PC-9 (cell line): ENCODE measurements at places on chromosomes 11 and 22. TPM values are rescaled to one million over a fixed set of nuclear protein-coding genes. Genes with fewer than 3 reads are reported as not detected.

GRCh38 chr11:56659755-56660154 lies 3.7 kb upstream of the OR5AR1 start:
- DNase-seq, result no peak

GRCh38 chr22:32820131-32821119 lies 18.9 kb downstream of the TIMP3 start:
- no peak for DNase-seq

DNA sequence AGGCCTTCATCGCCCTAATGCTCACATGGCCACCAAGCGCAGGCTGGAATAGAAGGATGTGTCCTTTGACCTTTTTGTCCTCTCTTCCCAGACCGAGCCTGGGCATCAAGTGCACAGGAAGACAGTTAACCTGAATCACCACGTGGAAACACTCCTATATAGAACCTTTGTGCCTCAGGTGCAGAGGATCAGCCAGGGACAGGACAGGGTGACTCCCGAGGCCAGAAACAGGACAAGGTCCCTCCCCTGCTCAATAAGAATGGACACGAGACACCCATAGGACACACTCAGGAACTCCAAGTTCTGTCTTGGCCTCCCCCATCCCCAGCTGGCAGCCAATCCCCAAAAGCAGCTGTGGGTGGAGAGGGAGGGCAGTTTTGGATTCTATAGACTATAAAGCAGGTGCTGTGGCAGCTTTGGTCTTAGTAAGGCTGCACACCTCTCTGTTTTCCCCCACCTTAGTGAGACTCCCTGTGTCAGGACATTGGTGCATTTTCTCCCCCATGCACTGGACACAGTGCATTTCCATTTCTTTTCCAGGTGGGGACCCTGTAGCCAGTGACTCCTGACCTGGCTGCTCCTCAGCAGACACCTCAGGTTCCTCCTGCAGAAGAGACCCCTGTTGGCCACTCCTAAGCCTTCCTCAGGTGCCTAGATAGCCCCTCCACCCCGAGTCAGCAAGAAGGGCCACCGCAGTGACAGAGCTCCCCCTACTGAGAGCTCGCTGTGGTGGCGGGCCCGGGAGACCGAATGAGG lies 43.6 kb upstream of the POU2AF1 start:
- peak; percentile 63 for DNase-seq

GRCh38 chr22:44870021-44870420 lies 117.6 kb downstream of the ARHGAP8 start:
- peak; percentile 66 for DNase-seq

DNA sequence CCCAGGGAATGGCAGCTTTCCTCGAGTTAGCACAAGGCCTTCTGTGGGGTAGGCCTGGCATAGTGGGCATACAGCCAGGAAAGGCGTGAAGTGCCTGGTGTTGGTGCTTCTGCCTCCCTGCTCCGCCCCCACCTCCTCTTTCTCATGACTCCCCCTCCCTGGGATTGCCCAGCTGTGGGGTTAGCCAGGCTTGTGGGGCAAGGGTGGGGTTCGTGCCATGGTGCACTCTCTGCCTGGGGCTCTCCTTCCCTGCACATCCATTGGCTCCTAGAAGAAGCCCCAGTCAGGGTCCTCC lies 236.8 kb upstream of the NCAM1 start:
- no peak for DNase-seq

GRCh38 chr22:43744700-43745410 lies 67.2 kb downstream of the EFCAB6 start:
- DNase-seq, result no peak

DNA sequence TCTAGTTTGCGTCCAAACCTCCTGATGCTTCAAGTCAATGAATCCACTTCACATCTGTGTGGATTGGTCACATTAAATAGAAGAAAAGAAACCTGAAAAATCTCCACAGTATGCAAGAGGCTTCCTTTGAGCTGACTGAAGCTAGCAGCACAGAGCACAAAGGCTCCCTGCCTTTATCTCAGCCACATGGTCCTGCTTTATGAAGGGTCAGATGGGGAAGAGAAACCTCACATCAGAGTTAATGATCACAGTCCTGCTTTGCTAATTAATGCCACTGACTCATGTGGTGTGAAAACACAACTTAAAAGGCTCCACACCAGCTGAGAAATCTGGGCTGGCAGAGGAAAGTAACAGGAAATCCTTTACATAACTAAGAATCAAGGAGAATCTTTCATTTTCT lies 1291.0 kb downstream of the LRRC4C start:
- no peak for DNase-seq

TMEM191B gene
- total RNA-seq, result 1.4 and 6.4 TPM in 2 replicates

DNA sequence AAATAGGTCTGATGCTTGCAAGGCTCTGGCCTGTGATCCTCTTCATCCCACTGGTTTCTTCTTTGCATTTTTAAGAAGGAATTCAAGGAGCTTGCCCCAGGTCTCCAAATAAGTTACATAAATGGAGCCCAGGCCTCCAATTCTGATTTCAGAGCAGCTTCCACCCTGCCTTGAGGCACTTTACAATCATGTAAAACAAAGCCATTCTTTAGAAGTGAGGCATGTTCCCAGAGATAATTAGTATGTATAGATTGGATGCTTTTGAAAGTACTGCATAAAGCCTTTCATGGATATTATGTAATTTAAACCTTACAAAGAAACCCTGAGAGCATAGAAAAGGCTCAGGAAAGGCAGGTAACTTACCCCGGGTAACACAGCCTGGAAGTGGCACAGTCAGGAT lies 466.5 kb downstream of the MIAT start:
- DNase-seq, result no peak

GRCh38 chr22:19789406-19789805 lies 28.8 kb downstream of the TBX1 start:
- DNase-seq, result no peak

DNA sequence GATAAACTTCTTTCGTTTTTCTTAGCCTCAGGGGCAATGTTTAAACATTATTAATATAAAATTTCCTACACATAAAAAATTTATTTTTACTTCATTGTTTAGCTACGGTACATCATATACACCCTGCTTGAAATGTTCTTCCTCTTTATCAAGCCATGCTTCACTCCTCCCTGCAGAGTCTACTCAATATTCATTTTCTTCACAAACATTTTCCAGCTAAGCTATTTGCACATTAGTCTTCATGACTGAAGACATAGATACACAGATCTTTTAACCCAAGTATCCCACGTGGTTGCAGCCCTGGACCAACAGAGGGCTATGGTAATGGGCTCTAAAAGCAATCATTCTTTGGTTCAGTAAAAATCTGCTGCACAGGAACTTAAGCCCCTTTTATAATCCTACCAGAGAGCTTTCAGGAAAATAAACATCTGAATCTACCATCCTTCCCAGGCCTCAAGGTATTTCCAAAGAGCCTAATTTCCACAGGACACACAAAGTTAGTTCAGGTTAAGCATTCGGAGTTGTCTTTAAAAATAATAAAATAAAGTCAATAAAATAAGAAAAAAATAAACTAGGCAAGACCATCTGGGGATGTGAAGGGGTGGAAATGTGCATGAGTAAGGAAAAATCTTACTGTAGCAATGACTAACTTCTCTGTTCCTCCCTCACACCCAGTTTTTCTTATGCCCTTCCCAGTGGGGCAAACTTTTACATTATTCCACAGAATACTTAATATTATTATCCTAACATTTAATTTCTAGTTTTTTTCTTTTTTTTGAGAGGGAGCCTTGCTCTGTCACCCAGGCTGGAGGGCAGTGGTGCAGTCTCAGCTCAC lies 21.6 kb upstream of the OR6X1 start:
- DNase-seq, result no peak

DNA sequence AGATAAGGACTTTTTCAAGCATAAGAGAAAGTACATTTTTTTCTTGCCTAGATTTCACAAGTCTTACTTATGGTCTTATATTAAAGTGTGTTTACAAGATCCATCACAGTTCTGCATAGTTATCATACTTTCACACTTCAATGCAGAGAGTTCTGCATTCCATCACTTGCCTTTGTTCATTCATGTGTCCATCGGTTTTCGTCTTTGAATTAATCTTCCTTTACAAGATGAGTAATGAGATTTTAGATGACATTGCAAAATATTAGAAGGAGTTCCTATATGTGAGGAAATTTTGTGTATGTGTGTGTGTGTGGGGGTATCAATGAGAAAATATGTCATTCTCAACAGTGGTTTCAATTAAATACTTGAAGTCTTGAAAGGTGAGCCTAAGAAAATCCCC lies 98.1 kb upstream of the GUCY1A2 start:
- no peak for DNase-seq

- DNase-seq, result peak; percentile 12
These were observed 5.9 kb upstream of the C11orf91 start for GRCh38 chr11:33706546-33706945.

GRCh38 chr11:60498853-60499252 lies 6.3 kb downstream of the MS4A12 start:
- DNase-seq, result no peak

DNA sequence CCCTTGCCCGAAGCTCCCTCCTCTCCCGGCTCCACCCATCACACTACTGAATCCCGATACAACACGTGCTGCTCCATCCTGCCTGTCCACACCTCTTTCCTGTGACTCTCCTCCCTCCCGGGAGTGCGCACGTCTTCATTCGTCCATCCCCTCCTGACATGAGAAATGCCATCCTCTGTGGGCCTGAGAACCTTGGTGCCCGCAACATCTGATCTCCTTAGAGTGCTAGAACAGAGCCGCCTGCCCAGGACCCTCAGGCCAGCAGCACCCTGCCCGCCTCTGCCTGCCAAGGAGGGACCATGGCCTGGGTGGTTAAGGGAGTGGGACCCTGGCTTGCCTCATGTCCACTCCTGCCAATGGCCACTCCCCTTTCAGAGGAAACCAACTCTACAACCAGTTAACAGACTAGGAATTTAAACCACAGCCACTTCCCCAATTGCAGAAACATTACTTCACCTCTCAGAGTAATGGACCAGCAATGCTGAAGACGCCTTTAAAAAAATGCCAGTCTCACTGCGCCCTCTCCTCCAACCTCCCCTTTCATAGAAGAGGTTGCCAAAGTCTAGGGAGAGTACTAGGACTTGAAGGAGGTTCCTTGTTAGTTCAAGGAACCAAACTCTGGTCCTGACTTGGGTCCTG lies 466.3 kb downstream of the OPCML start:
- DNase-seq, result no peak

DNA sequence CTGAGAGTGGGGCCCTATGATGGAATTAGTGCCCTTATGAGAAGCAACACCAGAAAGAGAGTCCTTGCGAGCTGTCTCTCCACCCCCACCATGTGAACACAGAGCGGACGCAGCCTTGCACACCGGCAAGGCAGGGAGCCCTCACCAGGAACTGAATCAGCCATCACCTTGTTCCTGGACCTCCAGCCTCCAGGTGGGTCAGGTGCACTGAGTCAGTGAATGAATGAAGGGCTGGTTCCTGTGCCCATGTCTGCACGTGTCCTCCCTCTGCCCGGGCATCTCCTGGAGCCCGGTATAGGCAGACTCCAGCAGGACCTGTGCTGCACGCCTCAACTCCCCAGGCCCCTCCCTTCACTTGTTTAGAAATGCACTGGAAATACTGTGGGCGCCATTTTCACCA lies 54.9 kb downstream of the LINC01488 start:
- no peak for DNase-seq

FTH1 gene
- total RNA-seq, result 6,804 and 8,986 TPM in 2 replicates

DNA sequence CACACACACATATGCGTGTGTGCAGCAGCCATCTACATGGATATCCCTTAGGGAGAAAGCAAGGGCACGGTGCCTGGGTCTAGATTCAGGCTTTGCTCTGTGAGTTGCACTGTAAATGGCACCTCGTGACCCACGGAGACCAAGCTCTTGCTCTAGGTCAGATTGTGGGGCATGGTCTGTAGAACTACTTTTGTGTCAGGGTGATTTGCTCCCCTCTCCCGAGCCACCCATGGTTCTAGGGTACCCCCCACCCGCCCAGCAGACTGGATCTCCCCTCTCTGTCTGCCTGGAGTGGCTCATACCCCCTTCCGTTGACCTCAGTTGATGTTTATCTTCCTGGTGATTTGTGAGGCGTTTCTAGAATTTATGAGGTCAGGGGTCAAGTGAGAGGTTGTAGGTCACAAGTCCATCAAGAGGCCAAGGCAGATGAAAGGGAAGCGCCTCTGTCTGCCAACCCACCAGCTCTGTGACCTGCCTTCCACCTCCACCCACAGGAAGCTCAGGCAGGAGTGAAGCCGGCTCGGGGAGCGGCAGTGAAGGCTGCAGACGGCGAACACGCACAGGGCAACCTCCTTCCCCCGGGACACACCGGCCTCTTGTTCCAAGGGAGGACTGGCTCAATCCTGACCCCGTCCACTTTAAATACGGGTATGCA lies 76.2 kb upstream of the TTLL12 start:
- no peak for DNase-seq

ETS1 gene
- total RNA-seq, result 18.9 and 23.3 TPM in 2 replicates

- no peak for DNase-seq
These were observed 456 bp downstream of the AAMDC start for GRCh38 chr11:77821349-77821851.

DNA sequence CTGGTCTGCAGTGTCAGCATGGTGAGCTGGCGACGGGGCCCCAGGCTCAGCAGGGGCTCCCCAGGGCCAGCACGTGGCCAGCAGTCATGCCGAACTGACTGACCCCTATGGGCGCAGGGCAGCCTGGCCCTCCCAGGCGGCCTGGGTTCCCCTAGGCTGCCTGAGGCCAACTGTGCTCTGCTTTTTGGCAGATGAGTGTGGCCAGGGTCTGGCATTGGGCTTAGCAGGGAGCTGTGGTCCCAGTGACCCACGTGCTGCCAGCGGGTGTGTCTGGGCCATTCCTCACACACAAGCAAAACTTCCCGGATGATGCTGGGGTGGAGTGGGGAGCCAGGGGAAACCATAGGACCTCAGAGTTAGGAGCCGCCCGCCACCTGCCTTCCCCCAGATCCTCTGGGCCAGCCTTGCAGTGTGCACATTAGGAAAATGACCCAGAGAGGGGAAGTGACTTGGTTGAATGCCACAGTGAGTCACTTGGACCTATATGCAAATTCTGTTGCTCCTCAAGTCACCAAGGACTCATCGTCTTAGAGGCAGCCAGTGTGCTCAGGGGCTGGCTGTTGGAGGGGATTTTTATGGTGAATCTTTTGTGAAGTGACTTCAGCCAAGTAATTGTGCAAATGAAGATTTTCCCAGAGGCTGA lies 6.5 kb downstream of the ADORA2A start:
- peak; percentile 50 for DNase-seq

OR51G1 gene
- not detected in 2 replicates for total RNA-seq

- DNase-seq, result no peak
These were observed 89.7 kb upstream of the CSNK2A3 start for GRCh38 chr11:11442791-11443190.

DNA sequence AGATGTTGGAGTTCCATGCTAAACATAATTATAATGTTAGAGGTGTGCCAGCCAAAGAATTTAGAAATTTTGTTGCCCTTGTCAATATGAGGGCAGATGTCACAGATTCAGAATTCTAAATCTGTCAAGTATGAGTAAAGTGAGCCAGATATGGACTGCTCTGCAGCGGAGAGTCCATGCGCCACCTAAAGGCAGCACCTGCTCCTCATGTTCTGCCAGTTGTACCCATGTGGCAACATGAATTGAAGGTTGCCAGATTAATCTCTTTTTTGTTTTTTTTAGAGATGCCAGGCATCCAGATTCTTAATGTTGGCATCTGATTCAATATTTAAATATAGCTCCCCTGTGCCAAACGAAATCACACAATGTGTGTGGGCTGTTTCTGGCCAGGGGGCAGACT lies 678.6 kb upstream of the ANO5 start:
- peak; percentile 1 for DNase-seq

ZNF280B gene
- total RNA-seq, result 1.7 and 1.8 TPM in 2 replicates
